DMS153 (cell line): ENCODE measurements at places on chromosomes 11 and 22.

GRCh38 chr11:95542868-95543551 lies 246.6 kb downstream of the FAM76B start:
- no peak for DNase-seq

- no peak for DNase-seq
These were observed 45.3 kb downstream of the CCDC34 start for GRCh38 chr11:27317751-27318150.

GRCh38 chr11:34316347-34317035 lies 41.3 kb downstream of the ABTB2 start:
- DNase-seq: no peak

GRCh38 chr11:75949023-75949672 lies 134.1 kb downstream of the UVRAG start:
- DNase-seq: no peak

DNA sequence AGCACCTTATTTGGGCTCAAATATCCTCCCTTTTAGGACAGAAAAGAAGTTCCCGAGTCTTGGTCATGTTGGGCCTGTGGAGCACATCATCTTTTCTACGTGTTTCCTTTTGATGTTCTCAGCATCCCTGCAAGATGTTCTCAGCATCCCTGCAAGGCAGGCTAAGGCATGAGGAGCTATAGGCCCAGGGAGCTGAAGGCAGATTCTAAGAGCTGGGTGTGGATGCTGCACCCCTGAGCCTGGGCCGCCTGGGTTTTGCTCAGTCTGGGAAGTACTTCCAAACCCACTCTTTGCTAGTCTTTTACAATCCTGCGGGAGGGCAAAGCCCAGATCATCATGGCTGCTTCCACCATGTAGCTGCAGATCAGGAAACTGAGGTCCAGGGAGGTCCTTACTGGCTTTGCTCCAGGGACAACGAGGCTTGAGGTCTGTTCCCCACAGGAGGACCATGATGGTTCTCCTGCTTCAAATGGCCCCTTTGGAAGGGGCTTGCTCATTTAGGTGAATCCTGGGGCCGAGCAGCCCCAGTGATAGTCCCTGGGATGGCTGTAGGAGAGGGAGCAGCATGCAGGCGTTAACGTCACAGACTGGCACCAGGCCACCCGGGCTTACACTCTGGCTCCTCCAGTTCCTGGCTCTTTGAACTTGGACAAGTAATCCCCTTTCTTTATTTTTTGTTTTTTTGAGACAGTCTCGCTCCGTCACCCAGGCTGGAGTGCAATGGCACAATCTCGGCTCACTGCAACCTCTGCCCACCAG lies 10.6 kb downstream of the LRRC75B start:
- no peak for DNase-seq

- no peak for DNase-seq
These were observed 30.0 kb downstream of the PARVG start for GRCh38 chr22:44210722-44211121.

GRCh38 chr11:122019908-122020694 lies 95.9 kb downstream of the BLID start:
- DNase-seq: no peak

- no peak for DNase-seq
These were observed 16.3 kb downstream of the RPUSD4 start for GRCh38 chr11:126195119-126195518.

- no peak for DNase-seq
These were observed 24.2 kb downstream of the MFNG start for GRCh38 chr22:37461961-37462360.

GRCh38 chr11:93727985-93728791 lies 13.1 kb downstream of the TAF1D start:
- no peak for DNase-seq

GRCh38 chr11:66680966-66681645 lies 3.4 kb upstream of the RBM4B start:
- no peak for DNase-seq

DNA sequence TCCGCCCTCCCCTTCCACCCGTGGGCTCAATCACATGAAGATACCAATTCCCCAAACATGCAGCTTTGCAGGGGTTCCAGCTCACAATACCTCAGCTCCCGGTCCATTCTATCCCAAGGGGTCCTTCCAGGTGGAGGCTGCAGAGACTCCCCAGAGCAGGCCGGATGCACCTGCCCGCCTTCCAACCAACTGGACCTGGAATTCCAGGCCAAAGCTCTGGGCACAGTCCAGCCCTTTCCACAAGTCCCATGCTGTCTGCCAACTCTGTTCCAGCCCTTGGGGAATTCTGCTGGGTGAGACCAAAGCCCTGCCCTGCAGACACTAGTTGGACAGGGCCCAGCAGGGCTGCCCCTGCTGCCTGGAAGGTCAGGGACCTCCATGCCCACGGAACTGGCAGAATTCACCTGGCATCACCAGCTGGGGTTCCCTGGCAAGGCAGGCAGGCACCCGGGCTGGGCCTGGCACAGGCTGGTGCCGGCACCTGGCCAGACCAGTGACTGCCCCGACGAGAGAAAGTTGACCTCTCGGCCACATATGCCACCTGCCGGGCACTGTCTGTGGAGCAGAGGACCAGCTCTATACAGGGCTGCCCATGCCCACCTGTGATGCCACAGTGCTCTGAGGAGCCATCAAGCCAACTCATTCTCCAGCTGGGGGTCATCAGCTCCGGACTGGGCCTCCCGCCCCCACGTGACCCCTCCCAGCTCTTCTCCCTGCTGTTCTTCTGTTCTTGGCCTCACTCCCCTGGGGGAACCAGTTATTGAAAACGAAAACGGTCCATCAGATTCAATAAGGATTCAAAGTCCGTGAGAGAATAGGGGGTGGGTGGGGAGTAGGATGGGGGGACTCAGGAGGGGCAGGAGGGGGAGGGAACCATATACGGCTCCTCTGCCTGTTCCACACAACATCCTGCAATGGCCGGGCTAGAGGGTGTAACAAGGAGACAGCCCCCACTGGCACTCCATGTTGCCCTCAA lies 4.7 kb downstream of the SYT7 start:
- no peak for DNase-seq

- DNase-seq: no peak
These were observed 104.0 kb downstream of the SOX6 start for GRCh38 chr11:16252373-16252772.

DNA sequence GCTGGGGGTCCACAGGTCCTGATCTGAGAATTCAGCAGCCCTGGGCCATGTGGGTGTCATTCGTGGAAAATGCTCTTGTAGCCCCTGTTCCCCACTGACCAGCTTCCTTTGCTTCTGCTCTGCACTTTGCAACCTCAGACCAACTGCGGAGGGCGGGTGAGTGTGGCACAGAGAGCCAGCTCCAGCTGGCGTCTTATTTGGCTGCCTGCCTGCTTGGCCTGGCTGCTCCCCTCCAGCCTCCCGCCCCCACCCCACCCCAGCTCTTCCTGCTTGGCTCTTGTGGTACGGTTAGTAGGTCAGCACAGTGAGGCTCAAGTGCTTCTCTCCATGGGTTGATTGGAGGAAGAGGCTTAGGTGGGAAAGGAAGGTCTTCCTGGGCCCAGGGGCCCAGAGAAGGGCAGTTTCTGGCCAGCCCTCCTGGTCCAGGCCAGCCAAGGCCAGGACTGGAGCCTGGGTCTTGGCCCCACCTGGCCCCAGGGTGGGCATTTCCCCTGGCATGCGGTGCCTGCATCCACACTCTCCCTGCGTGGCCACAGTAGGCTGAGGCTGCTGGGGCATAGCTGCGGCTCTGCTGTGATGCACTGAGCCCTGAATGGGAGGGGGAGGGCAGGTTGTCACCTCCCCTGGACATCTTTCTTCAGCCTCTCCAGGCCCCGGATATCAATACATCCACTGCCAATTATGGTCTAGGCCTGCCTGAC lies 26.5 kb downstream of the MYO7A start:
- peak; percentile 49 for DNase-seq

GRCh38 chr22:39170825-39171622 lies 18.5 kb upstream of the CBX7 start:
- DNase-seq: peak; percentile 75

GRCh38 chr11:104908186-104908531 lies 9.9 kb upstream of the CASP12 start:
- no peak for DNase-seq

DNA sequence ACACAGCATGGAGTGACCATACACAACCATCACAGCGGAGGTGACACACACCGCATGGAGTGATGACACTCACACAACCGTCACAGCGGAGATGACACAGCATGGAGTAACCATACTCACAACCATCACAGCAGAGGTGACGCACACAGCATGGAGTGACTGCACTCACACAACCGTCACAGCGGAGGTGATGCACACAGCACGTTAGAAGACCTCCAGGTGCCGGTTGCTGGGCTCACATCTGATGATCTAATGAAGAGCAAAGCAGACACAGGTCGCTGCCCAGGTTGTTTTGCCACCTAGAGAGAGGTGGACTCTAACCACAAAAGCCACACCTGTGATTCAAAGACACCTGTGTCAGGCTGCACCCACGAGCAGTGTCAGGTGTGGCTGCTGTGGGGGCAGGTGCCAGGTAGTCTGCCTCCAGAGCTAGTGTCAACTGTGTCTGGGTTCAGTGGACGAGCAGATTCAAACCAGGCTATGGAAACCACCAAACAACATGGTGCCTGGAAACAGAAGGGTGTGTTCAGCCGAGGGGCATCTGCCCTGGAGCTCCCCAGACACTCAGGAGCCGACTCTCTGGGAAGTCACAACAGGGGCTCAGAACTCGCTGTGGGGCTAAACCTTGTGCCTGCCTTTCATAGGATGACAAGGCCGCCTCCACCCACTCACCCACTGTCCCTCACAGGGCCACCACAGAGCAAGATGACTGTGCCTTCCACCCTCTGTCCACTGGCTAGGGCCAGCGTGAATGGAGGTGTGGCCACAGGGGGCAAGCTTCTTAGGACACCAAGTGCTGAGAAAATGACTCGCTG lies 608.2 kb downstream of the TBC1D22A start:
- DNase-seq: no peak

DNA sequence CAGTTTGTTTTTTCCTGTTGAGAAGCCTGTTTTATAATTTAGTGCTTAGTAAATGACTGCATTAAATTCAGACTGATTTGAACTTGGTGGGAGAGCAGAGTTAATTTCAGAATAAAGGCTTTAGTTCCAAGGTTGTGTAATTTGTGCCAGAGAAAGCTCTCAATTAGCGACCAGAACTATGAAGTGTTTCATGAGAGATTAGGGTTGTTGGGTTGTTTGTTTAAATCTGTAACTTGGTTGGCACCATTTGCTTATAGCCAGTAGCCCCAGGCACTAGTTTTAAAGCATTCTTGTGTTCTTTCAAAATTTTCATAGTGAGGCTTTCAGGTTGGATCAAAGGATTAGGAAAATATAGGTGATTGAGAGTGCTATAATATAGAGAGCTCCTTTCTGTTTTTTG lies 25.5 kb downstream of the UVRAG start:
- DNase-seq: no peak

- no peak for DNase-seq
These were observed 696.7 kb upstream of the CCDC90B start for GRCh38 chr11:83982825-83983224.

DNA sequence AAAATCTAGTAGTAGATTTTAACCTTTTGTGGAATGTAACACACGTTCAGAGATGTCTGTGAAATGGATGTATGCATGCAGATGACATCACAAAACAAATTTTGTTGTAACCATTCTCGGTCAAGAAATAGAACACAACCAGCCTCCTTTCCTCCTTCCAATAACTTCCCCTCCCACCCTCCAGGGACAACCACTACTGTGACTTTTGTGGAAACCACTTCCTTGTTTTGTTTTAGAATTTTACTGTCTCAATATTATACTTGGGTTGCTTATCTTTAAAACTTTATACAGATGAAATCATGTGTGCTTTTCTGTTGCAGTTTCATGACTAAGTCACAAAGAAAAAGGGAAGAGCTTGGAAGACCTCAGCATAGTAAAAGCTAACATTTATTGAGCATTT lies 189.4 kb upstream of the NCAM1 start:
- DNase-seq: no peak

GRCh38 chr22:50174382-50175190 lies 4.1 kb downstream of the PANX2 start:
- no peak for DNase-seq

- DNase-seq: no peak
These were observed 14.0 kb downstream of the TRIM44 start for GRCh38 chr11:35676611-35676965.

DNA sequence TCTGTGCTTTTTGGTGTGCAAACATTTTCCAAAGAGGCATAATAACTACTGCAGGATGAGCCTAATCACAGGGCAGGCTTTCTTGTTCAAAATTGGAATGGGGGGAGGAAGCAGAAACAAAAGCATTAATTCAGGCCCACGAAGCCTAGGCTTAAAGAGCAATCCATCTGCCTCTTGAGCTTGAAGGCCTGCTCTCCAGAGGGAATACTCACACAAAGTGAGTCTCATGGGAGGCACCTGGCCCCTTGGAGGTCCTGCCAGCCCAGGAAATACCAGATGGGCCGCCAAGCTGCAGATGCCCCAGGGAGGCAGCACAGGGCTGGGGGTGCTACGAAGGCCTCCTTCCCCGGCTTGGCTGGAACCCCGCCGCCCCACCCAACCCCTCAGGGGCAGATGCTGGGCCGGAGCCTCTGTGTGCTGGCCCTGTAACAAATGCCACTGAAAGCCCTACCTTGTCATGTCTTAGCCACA lies 39.3 kb upstream of the COMT start:
- DNase-seq: peak; percentile 84

DNA sequence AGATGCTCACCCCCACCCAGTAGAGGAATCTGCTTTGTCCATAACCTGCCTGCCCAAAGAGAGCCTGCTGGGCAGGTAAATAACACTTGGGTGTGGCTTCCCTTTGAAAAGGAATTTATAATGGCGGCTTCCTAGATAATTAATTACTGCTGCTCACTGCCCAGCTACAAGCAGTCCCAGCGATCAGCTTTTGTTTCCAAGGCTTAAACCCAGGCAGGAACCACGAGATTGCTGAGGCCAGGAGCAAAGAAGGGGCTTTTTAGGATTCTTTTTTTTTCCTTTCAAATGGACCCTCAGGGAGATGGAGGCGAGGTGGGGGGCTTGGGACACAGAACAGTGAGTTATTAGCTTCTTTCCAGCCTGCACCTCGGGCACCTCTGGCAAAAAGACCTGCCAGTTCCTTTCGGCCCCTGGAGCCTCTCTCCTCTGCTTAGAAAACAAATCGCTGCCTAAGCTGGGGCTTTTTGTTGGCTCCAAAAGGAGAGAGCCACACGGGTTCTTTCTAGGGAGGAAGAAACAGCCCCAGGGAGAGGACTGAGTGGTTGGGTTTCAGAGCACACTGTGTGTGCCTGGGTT lies 107.2 kb downstream of the TSPAN18 start:
- peak; percentile 3 for DNase-seq

GRCh38 chr22:18118345-18118915 lies 7.8 kb downstream of the TUBA8 start:
- DNase-seq: no peak
